ENCODE measurements at places on chromosomes 3 and 15.

DNA sequence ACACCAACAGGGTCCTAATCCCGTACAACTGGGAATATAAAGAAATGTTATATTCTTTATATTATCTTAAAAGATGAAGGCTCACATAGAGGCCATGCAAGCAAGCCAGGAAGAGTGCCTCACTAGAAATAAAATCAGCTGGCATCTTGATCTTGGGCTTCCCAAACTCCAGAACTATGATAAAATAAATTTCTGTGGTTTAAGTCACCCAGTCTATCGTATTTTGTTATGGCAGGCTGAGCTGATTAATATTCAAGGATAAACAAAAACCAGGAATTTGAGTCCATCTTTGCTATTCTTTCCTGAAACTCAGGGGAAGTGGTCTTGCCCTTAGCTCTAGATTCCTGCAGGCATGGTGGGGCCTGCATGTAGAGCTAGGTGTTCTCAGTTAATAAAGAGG, 42.7 kb downstream of the ATOSA start:
- no peak for DNase-seq

DNA sequence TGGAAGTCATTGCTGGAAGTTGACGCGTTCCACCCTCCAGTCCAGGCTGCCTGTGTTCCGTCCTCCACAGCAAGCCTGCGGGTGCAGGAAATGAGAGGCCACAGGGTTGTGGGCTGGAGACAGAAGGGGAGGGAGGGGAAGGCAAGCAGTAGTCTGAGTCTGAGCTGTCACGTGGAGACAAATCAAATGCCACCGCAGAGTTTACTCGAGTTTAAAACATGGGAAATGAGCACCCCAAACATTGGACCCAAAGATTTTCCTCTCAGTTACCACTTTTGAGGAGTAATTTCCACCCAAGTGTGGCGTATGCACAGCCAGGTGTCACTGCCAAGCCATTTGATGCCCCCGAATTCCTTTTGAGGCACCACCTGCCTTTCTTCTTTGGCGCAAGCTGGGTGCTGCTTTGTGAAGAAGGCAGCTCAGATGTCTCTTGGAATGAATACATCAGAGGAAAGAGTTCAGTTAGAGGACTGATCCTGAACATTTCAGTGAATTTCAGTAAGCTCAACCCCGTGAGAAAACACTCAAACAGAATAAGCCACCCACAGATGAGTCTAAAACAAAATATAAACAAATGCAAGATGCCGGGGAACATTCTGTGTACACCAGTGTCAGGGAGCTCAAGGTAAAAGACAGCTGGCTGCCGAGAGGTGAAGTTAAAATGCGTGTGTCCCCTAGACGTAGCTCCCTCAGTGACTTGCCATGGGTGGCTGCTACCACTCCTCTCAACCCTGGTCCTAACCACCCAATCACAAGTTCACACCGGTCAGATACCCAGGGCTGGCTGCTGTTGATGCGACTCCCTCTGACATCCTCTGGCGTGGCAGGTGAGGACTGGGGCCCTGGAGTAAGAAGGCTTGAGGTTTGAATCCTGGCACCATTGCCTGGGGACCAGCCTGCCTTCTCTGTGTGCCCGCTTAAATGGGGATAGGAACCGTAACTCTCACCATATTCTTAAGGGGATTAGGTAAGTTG, 203.8 kb downstream of the UACA start:
- no peak for DNase-seq

DNA sequence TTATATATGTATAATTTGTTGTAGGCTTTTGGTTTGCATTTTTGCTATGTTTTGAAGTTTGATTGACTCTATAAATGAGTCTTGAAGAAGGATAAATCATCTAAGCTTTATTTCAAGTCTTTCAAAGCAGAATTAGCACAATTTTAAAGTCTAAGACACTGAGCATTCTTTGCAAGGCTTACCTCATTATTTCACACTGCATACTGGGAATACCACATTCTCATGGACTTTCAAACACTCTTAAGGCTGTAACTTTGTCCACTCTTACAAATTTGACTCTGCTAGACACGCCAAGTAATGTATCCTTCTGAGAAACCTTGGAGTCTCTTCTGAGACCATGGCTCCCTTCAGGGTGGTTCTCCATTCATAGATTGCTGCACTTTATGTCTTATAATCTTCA, 281.3 kb upstream of the COL8A1 start:
- no peak for DNase-seq

GRCh38 chr3:139533781-139534454, 5.6 kb downstream of the RBP1 start:
- no peak for DNase-seq

- DNase-seq = no peak
Measured at GRCh38 chr3:45103753-45104714, 42.1 kb downstream of the CDCP1 start.

DNA sequence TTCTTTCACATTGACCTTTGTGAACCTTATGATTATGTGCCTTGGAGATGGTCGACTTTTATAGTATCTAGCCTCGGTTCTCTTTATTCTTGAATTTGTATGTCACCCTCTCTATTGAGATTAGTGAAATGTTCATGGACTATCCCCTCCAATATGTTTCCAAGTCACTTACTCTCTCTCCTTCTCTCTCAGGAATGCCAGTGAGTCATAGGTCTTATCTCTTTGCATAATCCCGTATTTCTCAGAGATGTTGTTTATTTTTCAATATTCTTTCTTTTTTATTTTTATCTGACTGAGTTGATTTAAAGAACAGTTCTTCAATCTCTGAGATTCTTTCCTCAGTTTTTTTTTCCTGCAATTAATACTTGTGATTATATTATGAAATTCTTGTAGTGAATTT, 411.6 kb upstream of the CADM2 start:
- DNase-seq = peak; percentile 17

Measured in non-pigmented ciliary epithelial cell (primary cell).